ENCODE measurements at places on chromosomes 4 and X.

DNA sequence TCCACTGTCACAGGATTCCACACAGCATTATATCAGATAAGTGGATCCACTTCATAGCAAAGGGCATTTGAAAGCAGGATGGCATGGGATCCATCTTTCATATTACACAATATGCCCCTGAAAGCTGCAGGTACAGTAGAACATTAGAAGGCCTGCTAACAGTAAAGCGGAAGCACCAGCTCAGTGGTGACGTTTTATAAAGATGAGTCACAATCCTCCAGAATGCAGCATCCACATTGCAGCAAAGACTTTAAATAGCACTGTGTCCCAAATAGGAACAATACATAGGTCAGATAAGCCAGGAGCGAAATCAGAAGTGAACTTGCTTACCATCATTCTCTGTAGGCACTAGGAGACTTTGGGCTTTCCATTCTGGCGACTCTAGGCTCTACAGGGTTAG is 609.5 kb upstream of the FAT1 start:
- no peak for ATAC-seq

GRCh38 chrX:19592952-19593351 is 77.6 kb upstream of the MAP3K15 start:
- ATAC-seq = no peak

- no peak for ATAC-seq
Observed at GRCh38 chr4:113556382-113557134, 205.0 kb downstream of the CAMK2D start.

DNA sequence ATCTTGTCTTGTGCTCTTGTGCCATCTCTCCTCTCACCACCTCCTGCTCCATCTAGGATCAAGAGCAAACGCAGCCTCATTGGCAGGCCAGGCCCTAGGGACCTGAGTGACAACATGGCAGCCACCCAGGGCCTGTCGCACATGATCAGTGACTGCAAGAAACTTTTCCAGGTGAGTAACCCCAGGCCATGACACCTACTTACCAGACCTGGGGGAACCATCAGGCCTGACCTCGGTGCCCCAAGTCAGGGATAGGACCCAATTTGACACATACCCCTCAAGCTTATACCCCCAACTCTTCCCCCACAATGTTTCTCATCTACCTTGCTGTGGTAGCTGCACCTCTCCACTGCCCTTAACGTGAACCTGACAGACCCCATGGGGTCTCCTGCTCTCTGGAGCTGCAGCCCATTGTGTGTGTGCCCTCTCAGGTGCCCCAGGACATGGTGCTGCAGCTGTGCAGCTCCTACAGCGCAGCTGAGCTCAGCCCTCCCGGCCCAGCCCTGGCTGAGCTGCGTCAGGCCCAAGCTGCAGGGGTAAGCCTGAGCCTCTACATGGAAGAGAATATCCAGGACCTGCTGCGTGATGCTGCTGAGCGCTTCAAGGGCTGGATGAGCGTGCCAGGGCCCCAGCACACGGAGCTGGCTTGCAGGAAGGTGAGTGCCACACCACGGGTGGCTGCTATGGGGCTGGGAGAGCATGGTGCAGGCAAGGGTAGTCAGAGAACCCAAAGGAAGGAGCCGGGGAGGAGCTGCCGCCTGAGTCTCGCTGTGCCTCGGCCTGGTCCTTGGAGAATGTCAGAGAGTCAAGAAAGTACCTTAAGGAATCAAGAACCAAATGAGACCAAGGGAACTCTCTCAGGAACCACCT is 74.8 kb downstream of the STARD8 start:
- ATAC-seq = no peak

GRCh38 chr4:86497980-86498862 is 95.9 kb upstream of the PTPN13 start:
- ATAC-seq = peak; percentile 95

- ATAC-seq = no peak
Observed at GRCh38 chrX:152157042-152157441, 18.7 kb upstream of the MAGEA10 start.

DNA sequence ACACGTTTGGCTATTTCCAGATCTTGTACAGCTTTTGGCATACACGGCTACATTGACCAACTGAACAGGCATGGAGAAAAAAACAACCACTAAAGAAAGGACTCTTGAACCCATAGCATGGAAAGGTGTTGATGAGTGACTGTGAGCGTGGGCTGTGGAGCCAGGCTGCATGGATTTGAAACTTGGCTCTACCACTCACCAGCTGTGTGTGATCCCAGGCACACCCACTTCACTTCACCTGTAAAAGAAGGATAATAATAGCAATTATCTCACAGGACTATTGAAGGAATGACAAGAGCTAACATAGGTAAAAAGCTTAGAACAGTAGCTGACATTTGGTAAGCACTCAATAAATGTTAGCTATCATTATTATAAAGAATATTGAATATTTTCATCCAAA is 301.7 kb upstream of the CPEB2 start:
- ATAC-seq = no peak

- no peak for ATAC-seq
Observed at GRCh38 chr4:76745240-76745639, 152.7 kb downstream of the SOWAHB start.

DNA sequence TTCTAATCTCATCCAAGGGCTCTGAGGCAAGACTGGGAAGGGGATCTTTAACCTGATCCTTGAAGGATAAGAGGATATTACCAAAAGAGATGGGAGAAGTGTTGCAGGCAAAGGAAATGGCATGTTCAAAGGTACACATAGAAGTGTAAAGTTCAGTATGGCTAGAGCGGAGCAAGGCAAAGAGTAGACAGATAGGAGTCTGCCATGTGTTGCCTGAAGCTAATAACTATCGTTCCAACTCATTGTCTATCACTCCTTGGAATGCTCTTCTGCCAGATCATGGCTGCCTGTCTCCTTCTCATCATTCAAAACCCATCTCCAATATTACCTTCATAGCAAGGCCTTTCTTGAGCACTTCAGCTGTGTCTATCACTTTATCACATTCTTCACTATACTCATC is 55.2 kb upstream of the IL1RAPL2 start:
- ATAC-seq = no peak

DNA sequence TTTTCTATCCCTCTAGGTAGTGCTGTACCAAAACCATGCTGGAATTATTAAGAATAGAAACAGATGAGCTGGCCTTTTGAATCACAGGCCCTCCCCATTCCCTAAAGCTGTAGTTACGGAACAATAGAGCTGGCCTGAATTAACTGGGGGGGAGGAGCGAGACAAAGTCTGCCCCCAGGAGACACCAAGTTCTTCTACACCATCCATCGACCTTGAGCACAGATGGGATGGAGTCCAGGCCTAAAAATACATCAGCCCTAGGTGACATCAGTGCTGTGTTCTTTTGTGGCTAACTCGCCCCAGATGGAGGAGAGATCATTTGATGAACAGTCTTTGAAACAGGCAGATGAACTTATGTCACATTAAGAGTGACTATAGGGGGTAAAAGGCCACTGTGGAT is 49.6 kb downstream of the LHFPL1 start:
- no peak for ATAC-seq

- ATAC-seq = peak; percentile 76
Observed at GRCh38 chrX:42260854-42261253, 337.5 kb upstream of the CASK start.

GRCh38 chrX:8783097-8783713 is 18.0 kb downstream of the FAM9A start:
- ATAC-seq = no peak

DNA sequence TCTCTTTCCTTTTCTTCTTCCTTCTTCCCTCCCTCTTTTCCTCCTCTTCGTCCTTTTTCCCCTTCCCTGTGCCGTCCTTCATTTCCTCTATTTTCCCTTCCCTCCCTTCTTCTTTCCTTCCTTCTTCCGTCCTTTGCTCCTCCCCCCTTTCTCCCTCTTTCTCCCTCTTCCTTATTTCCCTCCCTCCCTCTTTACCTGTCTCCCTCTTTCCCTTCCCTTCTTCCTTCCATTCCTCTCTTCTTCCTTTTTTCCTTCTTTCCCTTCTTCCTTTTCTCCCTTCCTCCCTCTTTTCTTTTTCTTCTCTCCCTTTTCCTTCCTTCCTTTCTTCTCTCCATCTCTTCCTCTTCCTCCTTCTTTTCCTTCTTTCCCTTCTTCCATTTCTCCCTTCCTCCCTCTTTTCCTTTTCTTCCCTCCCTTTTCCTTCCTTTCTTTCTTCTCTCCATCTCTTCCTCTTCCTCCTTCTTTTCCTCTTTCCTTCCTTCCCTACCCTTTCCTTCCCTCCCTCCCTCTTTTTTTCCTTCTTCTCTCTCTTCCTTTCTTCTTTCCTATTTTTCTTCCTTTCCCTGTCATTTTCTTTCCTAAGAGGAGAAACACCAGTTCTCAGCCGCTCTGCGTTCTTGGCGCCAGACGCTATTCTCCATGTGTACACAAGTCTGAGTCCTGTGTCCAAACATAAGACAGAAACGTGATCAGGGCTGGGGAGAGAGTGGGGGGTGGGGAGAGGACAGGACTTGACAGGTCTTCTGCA is 597.1 kb downstream of the MID1IP1 start:
- ATAC-seq = peak; percentile 57

- no peak for ATAC-seq
Observed at GRCh38 chr4:189206953-189207352, 733.7 kb upstream of the FRG1 start.

DNA sequence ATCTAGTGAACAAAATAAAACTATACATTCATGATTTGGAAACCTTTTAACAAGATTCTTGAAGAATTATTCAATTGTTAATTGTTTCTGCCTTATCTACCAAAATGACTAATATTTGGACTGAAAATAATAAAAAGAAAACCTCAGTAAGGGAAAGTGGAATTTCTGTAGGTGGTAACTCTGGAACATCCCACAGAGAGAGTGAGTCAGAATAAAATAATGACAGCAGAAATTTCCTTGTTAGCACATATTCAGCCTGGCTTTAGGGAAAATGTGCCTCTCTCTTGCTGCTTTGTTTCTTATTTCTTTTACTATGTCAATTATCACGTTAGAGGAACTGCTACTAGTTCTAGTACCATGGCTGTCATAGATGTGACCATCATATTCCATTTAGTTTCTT is 421.5 kb upstream of the GNPDA2 start:
- ATAC-seq = no peak

GRCh38 chrX:78665342-78665741 is 6.2 kb upstream of the RTL3 start:
- no peak for ATAC-seq

DNA sequence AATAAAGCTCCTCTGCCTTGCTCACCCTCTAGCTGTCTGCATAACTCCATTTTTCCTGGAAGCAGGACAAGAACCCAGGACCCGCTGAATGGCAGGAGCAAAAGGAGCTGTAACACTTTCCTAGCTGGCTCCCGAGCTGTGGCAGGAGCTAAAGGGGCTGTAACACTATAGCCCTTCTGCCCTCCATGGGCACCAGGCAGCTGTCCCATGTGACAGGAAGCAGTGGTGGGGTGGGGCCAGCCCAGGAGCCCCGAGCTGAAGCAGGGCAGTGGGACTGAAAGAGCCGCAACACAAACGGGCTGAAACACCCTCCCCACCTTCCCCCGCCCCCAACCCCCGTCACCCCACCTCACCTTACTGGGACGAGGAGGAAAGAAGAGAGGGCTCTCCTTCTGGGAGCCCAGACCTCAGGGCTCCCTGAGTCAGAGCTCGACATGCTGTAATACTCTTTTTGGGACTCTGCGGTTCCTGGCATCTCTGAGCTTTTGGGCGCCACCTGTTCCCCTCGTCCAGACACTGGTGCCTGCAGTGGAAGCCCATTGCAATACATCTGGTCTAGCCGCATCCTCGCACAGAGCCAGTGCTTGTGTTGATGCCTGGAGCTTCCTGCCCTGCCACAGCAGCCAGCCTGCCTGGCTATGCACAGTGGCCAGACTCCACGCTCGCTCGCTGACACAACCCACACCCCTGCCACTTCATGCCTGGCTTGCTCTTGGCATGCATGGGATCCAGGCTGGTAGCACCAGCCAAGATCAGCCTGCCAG is 39.4 kb downstream of the PPM1K start:
- no peak for ATAC-seq

GRCh38 chr4:80202741-80203553 is 5.6 kb downstream of the PRDM8 start:
- ATAC-seq = peak; percentile 2

GRCh38 chr4:135538698-135539097 is 1337.1 kb upstream of the PABPC4L start:
- no peak for ATAC-seq

DNA sequence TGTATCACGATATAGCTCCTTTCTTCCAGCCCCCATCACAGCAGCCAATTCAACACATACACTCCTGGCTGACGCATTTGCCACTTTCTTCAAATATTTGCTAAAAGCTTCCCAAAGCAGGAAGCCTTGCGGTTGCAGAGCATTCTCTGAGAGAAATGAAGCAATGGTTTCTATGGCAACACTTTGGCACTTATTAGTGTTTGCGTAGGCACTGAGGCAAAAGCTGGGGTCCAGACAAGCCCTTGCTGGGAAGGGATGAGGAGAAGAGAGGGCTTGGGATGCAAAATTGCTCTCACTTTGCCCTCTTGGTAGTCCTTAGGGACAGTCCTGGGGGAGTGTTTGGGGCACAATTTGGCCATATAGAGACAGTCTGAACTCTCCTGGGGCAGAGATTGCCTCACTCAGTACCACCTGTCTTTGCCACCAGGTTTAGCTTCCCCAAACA is 55.0 kb upstream of the PAK3 start:
- no peak for ATAC-seq

DNA sequence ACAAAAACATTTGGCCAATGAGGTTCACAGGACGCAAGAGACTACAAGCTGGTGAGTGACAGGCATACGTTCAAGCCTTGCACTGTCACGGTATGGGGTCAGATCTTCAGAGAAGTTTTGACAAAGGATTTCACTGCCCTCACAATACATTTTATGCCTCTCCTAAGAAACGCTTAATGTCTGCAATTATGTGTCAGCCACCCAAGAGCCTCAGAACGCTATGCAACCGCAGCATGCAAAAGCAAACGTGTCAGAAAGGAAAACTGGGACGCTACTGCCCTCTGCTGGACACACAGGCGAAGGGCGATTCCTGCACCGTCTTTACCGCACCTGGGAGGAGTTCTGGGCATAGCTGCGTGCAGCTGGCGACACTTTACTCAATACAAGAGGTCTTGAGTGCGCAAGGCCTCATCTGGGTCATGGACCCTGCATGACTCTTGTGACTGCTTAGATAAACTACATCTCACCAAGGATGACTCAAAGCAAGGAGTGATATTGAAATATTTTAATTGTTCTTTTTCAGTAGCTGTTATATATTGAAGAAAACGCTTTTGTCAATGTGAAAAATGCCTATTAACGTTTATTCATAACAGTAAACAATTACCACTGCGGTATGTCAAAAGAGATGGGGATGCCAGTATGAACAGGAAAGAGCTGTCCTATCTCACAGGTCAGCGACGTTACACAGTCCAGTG is 147.6 kb upstream of the FRG1 start:
- ATAC-seq = peak; percentile 92

- no peak for ATAC-seq
Observed at GRCh38 chr4:67603310-67604028, 44.9 kb downstream of the STAP1 start.

- no peak for ATAC-seq
Observed at GRCh38 chr4:19239565-19239964, 1012.1 kb upstream of the SLIT2 start.

DNA sequence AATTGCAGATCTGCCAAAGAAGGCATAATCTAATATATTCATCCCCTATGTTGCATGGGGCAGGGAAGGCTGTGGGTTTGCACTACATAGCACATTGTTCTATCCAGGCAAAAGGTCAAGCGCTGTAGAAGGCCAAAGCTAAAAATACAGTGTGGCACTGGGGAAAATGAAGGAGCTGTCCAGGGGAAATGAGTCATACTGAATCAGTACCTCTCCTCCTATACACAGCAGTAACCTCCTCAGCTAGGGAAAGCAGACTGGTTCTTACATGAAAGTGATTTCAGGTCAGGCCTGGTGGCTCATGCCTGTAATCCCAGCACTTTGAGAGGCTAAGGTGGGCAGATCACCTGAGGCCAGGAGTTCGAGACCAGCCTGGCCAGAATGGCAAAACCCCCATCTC is 31.0 kb upstream of the SLC25A4 start:
- ATAC-seq = peak; percentile 100

Measured in motor neuron (in vitro differentiated cells).